Activated naive CD4-positive, alpha-beta T cell treated with anti-CD3 and anti-CD28 coated beads for 36 hours (primary cell): ENCODE measurements at places on chromosomes 3 and 15.

GRCh38 chr3:99434190-99434589, 204.2 kb upstream of the COL8A1 start:
- no peak for DNase-seq

- peak; percentile 5 for DNase-seq
These were observed 20.5 kb downstream of the TM4SF4 start for GRCh38 chr3:149494759-149495580.

DNA sequence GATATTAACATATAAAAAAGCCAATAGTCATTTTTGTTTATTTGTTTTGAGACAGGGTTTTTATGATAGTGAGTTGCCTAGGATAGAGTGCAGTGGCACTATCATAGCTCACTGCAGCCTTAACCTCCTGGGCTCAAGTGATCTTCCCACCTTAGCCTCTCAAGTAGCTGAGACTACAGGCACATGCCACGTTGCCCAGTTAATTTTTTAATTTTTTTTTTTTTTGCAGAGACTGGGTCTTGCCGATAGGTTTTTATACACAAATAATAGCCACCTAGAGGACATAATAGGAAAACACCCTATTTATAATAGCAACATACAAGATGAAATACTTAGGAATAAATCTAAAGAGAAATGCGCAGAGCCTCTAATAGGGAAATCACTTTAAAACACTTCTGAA, 13.3 kb downstream of the EIF3J start:
- DNase-seq, result no peak

DNA sequence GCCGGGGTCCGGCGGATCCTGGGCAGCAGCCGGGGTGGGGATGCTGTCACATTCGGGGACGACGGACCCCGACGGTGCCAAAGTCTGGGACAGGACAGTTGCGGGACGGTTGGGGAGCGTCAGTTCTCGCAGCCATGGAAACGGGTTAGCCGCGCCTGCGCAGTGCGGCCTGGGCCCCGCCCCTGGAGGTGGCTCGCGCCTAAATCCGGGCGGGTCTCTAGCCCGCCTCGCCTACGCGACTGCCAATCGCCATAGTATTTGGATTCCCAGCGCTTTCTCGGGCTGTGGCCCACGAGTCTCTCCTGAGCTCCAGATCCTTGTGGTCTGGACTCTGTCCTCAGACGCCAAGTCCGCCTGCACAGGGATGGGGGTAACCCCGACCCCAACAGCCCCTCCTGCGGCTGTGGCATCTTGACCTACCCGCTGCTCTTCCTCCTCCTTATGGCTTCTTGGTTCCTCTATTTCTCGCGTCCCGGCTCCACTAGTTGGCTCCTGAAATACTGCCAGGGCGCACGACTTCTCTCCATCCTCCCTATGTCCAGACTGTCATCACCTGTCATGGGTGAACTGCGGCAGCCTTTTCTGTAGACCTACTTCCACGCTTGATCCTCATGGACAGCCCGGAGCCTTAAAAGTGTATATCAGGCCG, at the start of gene ZMYND10:
ZMYND10 (minus strand) TSS at position 147 of the 649 bp plus-strand sequence. CDS start 153 bp downstream, outside the sequence.
- peak; percentile 74 for DNase-seq

GRCh38 chr3:195825191-195825588, 13.5 kb upstream of the MUC4 start:
- no peak for DNase-seq

- no peak for DNase-seq
These were observed 29.5 kb downstream of the BOC start for GRCh38 chr3:113240841-113241240.
